ENCODE measurements at places on chromosomes 12 and 14.

- peak; percentile 86 for DNase-seq
Measured at GRCh38 chr14:69719501-69719951, 47.4 kb upstream of the SRSF5 start.

- DNase-seq, result no peak
Measured at GRCh38 chr14:99936056-99936455, 129.2 kb upstream of the EVL start.

GRCh38 chr14:57828713-57829112, 37.2 kb downstream of the SLC35F4 start:
- no peak for DNase-seq

DNA sequence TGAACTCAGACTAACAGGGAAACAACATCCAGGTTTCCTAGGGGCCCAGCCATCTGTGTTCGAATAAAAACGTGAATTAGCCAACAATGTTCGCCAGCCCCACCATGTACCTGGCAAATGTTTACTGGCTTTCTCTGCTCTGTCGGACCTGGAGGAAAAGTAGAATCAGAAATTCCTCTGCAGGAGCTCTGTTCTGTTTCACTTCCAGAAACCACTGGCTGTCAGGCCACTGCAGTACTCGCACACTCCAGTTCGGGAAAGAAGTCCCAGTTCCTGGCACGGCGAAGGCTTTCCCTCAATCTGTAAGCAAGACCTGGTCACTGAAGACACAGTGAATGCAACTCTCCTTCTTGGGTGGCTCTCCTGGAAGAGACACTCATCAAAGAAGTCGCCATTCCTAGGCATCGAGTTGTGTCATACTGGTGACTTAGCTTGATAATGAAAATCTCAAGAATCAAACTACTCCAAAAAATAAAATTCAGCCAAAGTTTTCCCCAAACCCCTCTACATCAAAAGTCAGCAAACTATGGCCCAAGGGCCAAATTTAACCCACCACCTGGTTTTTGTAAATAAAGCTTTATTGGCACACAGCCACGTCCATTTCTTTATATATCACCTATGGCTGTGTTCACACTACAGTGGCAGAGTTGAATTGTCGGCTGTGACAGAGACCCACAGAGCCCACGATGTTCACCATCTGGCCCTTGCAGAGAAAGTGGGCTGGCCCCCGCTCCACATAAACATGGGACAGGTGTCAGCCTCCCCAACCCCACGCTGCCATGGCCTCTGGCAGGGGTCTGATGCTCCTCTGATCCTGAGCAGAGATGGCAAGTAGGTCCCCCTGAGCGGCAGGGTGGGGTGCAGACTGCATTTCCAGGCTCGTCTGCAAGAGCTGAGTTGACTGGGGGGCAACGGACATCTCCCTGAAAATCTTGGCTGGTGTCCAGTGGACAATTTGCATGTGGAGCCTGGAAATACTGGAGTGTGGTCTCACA, 189.2 kb upstream of the DIO3 start:
- DNase-seq, result no peak

- DNase-seq, result no peak
Measured at GRCh38 chr14:60220917-60221316, 28.1 kb upstream of the PPM1A start.

- DNase-seq, result no peak
Measured at GRCh38 chr14:60968099-60968498, 12.8 kb downstream of the TRMT5 start.

GRCh38 chr14:56248442-56248841, 130.2 kb downstream of the PELI2 start:
- no peak for DNase-seq

GRCh38 chr12:121110211-121110940, 22.3 kb upstream of the P2RX7 start:
- peak; percentile 65 for DNase-seq

GRCh38 chr12:8771072-8771471, 51.3 kb upstream of the A2ML1 start:
- no peak for DNase-seq

GRCh38 chr12:72141381-72141780, 130.8 kb upstream of the TRHDE start:
- no peak for DNase-seq

- DNase-seq, result no peak
Measured at GRCh38 chr14:65281991-65282895, 130.3 kb upstream of the FUT8 start.

DNA sequence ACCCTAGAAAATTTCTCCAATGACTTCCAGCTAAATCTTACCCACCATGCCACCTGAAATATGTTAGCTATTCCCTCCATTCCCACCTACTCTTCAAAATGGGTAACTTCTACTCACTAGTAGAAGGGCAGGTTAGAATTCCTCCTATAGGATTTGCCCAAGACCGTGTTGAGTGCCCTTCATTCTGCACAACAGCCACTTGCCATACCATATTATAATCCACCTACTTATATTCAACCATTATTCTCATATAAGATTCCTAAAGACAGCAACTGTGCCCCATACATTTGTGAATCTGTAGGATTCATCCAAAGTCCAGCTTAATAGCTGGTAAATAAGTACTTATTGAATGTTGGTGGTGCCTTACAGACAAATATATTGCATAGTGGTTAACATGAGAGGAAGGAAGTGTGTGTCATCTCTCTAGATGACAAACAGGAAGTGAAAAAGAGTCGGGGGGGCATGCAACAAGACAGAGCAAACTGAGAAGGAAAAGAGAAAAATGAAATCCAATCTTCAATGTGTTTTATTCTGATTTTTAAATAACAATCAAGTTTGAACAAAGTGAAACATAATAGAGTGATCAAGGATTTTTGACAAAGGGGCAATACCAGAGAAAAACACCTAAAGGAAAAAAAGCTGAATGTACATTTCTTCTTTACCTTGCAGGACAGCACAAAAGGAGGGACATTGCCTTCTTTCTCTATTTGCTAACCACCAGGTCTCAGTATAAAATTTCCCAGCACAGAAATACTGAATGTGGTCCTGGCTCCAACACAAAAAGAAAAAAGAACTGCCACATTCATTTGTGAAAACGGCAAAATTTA, 389.3 kb upstream of the USP15 start:
- no peak for DNase-seq

DNA sequence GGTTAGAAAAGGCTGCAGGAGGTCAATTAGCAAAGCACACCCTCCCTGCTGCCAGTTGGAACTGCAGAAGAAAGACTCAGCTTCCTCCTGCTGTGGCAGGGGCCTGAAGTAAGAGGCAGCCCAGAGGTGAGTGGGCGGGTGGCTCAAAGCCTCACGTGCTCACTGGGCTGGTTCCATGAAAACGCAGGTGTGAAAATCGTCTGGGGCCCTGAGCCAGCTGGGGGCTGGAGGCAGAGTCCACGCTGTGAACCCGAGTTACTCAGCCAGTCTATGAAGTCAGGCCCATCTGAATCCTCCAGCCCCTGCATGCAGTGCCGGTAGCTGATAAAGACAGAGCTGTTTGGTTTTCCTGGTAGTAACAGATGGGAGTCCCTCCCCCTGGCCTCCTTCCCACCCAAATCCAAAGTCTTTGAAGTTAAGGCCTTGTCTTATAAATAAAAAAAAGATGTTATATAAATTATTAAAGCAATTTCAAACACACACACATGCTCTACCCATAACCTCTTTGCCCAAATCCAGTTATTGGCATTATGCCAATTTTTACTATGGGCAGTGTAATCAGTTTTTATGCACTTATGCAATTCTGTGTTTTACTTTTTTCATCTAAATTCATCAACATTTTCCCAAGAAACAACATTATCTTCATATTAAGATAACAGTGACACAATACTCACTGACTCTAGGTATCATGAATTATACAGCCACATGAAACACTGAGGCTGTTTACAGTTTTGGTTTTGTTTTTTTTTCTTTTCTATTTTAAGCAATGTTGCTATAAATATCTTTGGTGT, 57.9 kb upstream of the PNMA1 start:
- no peak for DNase-seq

DNA sequence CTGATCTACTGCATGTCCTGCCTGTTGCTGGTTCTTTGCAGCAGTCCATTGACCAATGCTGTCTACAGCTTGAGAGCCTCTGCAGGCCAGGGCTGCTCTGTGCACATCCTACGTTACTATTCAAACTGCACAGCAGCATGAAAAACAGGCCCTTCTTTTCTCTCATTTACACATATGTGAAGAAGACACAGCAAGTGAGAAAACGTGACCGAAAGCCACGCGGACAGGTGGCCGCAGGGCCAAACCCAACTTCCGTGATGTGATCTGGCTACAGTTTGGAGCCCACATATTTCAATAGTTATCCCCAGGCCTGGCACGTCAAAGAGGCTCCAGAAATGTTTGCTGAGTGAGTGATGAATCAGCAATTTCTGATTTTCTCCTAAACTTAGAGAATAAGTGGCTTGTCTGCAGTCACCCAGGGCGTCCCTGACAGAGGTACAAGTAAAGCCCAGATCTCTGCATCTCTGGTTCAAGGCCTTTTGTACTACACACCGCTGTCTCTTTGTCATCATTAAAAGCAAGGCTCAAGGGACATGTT, 17.9 kb upstream of the TCL1B start:
- DNase-seq, result no peak

DNA sequence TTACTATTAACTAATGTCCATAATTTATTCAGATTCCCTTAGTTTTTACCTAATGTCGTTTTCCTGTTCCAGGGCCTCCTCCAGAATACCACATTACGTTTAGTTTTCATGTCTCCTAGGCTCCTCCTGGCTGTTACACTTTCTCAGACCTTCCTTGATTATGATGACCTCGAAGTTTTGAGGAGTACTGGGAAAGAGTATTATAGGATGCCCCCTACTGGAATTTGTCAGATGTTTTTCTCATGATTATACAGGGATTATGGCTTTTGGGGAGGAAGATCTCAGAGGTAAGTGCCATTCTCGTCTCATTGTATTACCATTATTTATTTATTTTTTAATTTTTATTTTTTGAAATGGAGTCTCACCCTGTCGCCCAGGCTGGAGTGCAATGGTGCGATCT, 17.7 kb upstream of the C1S start:
- DNase-seq, result no peak

DNA sequence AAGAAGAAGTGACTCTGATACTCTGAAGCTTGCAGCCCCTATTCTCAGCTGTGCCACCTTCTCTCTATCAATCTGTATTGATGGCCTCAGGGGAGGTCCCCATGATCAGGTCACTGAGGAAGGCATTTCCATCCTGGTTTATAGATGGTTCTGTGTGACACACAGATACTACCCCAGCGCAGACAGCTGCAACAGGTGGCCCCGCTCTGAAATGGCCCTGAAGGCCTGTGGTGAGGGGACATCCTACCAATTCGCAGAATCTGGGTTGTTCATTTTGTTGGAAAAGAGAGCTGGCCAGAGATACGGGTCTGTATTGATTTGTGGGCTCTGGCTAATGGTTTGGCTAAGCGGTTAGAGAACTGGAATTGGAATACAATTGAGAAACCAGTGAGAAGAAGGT, 21.7 kb downstream of the DLK1 start:
- no peak for DNase-seq

- DNase-seq, result no peak
Measured at GRCh38 chr14:89899291-89899690, 55.2 kb downstream of the EFCAB11 start.

- DNase-seq, result no peak
Measured at GRCh38 chr14:95666450-95666849, 19.8 kb upstream of the TCL1B start.

GRCh38 chr12:85829391-85829790, 6.8 kb downstream of the RASSF9 start:
- no peak for DNase-seq

DNA sequence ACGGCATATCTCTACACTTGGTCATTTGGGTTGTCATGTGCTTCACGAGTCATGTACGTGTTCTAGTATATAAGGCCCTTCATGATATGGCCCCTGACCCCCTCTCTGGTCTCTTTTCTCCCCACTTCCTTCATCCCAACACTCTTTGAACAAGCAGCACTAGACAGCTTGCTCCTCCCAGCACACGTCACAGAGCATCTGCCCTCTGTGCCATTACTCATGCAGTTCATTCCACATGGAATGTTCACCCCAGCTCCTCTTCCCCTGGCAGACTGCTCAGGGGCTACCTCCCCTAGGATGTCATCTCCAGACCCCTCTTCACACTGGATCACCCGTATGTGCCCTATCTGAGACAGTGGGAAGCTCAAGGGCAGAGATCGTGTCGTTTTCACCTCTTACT, 14.1 kb upstream of the LRP1-AS start:
- DNase-seq, result no peak

DNA sequence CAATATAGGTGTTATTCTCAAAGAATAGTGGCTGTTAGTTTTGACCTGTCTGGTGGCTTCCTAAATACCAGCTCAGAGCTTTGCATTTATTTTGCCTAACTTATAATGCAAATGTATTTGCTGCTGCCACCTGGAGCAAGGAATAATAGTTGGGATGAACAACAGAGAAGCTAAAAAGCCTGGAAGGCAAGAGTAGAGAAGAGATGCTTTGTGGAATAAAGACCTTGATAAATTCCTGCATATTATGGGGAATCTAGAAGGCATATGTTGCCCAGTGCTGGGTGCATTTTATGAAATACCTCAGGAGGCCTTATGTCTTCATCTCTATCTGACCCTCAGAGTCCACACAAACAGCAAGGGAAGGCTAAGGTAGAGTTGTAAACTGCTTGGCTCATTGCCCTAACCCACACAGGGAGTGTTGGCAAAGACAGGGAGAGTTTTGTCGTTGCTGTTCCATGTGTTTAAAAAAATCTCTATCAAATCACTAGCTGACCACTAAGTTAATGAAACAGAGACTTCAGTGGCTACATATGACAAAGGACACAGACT, 53.7 kb upstream of the SCAF11 start:
- DNase-seq, result no peak

GRCh38 chr12:3452348-3452747, 38.7 kb upstream of the PRMT8 start:
- DNase-seq, result no peak

DNA sequence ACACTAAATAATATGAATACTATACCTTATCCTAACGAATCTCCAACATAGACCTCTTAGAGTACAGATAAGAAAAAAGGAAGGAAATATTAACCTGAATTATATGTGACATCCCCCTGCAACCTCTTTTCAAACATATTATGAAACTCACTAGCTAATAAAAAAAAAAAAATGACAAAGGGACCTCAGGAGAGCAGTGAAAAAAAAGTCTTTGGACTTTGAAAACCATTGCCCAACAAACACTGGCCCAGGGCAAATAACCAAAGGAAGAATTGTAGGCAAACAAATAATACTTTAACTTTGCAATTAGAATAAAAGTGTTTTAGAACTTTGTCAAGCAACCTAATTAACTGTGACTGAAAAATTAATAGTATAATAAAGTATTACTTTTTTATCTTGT, 7.7 kb downstream of the SOX5 start:
- DNase-seq, result no peak

GRCh38 chr12:102479099-102479885, 1.1 kb downstream of the IGF1 start:
- DNase-seq, result no peak

DNA sequence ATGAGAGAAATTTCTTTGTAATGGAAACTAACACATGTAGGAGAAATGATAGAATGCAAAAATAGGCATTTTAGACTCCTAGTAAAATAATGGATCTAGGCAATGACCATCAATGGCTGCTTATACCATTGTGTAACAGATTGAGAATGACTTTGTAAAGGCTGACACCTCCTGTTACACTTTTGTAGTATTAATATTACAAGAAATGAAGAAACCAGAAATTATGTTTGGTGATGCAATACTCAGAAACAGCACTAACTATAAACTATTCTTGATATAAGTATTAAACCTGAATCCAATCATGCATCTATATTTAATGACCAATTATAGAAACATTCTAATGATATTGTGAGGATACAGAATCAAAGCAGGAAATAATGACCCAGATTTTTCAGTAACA, 108.5 kb upstream of the CNTN1 start:
- no peak for DNase-seq

GRCh38 chr12:71208053-71208685, 50.4 kb upstream of the TSPAN8 start:
- DNase-seq, result no peak
